ENCODE measurements at places on chromosomes 1 and 21.

GRCh38 chr1:234865171-234866006 is 255.4 kb upstream of the IRF2BP2 start:
- no peak for DNase-seq

DNA sequence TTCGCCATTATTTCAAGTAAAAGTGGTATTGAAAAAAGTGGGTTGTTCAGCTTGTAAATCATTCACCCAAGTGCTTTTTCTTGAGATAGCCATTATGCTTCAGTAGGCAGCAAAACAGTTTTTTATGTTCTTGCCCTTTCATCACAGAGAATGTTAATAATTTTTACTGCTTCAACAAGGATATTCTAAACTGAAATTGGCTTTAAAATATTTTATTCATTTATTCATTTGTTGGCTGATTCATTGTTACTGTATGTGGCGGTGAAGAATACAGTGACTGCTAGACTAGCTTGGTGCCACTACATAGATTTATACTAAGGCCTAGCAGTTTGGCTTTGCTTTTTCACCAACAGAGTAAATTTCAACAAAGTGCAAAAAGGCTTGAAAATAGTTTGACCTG is 121.5 kb downstream of the OLFML2B start:
- no peak for DNase-seq

- no peak for DNase-seq
These were observed 409.2 kb downstream of the USH2A start for GRCh38 chr1:216014086-216014485.

GRCh38 chr1:194548071-194548470 is 1361.7 kb upstream of the B3GALT2 start:
- DNase-seq: no peak

DNA sequence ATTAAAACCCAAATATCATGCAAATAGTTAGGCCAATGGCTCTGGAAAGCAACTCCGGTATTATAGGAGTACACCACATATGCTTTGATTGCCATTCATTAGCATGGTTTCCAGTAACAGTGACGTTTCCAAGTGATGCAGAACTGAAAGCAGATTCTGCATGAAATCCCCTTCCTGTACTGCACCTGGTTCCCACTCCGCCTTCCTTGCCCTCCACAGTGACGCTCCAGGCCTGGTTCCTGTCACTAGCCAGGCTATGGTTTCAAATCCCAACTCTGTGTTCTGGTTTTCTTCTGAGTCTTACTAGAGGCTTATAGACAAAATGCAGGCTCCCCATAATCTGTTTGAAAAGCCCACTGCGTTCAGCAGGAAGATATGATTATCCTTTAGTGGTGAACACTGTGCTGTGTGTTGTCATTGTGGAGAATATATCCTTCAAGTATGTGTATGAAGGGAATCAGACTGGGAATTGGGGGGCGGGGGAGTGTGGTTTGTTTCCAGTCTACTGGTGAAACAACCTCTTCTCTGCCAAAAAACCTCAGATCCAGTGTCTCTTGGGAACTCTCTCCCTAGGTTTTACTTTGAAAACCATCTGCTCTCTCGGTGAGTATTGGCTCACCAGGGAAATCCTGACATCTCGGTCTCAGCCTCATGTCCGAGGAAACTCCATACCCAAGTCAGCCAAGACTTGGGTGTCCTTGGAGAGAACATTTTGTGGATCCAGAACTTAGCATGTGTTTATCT is 78.7 kb downstream of the TYW3 start:
- no peak for DNase-seq

- no peak for DNase-seq
These were observed 71.6 kb upstream of the GRIK3 start for GRCh38 chr1:37105911-37106310.

DNA sequence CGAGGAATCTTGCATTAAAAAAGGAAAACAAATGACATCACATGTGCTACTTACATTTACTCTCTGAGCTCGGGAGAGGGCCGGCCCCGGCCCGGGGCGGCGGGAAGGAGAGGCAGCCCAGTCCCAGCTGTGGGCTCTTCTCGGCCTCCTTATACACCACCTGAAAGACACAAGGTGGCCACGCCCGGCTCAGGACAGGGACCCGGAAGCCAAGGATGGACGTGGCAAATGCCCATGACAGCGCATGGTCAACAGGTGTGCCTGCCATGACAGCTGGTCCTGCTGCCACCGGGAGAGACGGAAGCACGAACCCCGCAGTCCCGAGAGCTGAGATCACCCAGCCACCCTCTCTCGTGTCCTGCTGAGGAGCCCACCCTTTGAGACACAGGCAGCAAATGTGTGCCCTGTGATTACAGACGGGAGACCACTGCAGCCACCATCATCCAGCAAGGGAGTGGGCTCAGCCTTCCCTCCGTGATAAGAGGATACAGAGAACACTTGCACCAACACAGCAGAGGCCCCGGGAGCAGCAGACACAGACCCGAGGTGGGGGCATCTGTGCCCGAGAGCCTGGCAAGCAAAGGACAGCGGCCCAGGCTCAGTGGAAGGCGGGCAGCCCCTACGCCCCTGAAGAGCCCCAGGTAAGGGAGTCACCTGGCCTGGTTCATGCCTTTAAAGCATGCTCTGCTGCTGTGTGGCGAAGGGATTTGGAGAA is 8.7 kb downstream of the TPRG1L start:
- DNase-seq: no peak

- DNase-seq: no peak
These were observed 31.5 kb downstream of the CHD5 start for GRCh38 chr1:6148497-6149241.

DNA sequence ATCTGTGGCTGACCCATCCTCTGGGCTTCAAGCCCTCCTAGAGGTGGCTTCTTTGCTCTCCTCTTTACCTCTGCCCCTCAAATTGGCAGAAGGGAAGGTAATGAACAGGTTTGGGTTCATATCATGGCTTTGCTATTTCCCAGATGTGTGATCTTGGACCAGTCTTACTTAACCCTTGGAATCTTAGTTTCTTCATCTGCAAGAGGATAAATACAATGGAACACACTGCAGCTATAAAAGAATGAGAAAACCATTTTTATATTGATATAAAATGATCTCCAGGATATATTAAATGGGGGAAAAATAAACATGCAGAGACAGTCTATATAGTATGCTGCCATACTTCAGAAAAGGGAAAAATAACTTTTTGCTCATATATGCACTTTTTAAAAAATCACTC is 5.6 kb downstream of the GLMP start:
- DNase-seq: no peak

DNA sequence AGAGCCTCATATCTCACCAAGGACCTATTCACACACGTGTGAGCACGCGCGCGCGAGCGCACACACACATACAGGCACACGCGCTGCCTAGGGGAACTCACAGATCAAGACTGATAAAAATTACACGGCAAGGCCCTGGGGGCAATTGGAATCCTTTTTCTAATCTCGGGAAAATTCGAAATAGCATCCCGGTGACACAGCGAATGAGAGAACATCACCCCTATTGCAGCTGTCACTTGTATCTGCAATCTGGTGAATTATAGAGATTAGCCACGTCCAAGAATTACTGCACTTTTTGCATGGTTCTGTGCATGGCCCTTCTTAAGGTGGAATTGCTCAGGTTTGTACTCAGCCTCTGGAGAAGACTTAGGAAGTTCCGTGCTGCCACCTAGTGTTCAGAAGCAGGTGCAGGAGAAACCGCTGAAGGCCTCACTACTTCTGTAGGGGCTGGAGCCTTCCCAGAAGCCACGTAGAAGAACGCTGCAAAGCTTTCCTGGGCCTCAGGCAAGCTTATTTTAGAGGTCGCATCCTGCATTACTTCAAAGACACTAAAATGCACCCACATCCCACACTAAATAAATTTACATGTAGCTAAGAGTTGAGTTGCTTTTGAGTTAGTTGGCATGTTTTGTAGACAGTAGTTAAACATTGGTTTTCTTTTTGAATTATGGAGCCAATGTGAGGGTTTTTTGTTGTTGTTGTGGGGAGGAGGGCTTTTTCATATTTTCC is 229.2 kb upstream of the CAMK1G start:
- peak; percentile 76 for DNase-seq

DNA sequence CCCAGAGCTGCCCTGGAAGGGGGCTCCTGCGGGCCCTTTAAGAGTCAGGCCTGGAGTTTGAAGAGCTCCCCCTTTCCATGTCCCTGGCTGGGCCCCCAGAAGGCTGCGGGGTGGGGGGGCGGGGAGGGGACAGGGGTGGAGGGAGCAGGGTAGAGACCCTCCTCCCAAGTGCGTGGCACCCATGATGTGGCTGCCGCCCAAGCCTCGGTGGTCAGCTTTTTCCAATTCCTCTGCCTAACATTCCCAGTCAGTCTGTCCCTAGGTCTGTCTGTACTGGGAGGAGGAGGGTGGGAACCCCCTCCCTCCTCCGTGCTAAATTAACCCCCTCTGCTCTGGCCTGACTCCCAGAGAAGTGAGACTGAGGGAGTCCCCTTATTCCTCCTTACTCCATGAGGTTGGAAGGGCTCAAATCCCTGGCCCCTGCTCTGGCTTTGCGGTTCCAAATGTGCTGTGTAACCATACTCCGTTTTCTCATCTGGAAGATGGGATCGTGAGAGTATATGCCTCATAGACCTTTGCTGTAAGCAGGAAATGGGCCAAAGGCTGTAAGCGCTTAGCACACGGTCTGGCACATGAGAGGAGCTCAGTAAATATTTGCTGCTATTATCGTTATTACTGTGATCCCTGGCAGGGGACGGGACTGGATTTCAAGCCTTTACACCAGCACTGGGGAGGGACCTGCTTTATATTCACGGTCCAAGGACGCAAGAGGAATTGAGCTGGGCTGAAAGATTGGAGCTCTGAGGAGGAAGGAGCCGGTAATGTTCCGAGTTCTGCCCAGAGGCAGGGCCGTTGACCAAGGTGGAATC is 658 bp upstream of the COL16A1 start:
- DNase-seq: no peak

- DNase-seq: no peak
These were observed 106.9 kb upstream of the PTGFR start for GRCh38 chr1:78383923-78384322.

DNA sequence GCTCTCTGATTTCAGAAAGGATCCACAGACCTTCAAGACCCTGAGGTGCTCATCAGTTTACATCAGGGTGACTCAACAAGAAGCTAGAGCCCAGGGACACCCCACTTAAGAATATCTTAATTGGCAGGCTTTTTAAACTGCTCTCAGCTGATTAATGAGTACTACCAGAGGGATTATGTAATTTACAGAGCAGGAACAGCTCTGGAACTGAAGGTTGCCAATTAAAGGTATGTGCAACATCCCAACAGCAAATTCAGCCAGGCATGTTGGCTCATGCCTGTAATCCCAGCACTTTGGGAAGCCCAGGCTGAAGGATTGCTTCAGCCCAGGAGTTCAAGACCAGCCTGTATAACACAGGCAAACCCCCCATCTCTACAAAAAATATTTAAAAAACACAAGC is 295.7 kb downstream of the SETD4 start:
- no peak for DNase-seq

DNA sequence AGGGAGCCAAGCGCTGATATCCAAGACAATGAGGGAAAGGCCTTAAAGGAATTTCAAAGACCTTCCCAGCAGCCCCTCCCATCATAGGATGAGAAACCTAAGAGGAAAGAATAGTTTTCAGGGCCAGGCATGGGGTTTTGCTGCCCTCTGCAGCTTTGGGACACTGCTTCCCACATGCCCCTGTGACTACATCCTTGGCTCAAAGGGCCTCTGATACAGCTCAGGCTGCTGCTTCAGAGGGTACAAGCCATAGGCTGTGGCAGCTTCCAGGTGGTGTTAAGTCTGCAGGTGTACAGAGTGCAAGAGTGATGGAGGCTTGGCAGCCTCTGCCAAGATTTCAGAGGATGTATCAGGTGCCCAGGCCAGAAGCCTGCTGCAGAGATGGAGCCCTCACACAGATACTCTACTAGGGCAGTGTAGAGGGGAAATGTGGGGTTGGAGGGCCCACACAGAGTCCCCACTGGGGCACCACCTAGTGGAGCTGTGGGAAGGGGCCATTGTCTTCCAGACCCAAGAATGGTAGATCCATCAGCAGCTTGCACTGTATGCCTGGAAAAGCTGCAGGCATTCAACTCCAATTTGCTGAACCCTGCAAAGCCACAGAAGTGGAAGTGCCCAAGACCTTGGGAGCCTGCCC is 125.8 kb downstream of the SLC45A1 start:
- DNase-seq: no peak

DNA sequence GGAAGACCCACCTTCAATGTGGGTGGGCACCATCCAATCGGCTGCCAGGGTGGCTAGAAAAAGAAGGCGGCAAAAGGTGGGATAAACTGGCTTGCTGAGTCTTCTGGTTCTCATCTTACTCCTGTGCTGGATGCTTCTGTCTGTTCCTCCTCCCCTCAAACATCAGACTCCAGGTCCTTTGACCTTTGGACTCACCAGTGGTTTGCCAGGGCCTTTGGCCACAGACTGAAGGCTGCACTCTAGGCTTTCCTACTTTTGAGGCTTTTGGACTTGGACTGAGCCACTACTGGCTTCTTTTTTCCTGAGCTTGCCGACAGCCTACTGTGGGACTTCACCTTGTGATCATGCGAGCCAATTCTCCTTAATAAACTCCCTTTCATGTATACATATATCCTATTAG is 55.9 kb downstream of the VCAM1 start:
- no peak for DNase-seq

GRCh38 chr1:198082576-198082975 is 74.2 kb upstream of the NEK7 start:
- no peak for DNase-seq

DNA sequence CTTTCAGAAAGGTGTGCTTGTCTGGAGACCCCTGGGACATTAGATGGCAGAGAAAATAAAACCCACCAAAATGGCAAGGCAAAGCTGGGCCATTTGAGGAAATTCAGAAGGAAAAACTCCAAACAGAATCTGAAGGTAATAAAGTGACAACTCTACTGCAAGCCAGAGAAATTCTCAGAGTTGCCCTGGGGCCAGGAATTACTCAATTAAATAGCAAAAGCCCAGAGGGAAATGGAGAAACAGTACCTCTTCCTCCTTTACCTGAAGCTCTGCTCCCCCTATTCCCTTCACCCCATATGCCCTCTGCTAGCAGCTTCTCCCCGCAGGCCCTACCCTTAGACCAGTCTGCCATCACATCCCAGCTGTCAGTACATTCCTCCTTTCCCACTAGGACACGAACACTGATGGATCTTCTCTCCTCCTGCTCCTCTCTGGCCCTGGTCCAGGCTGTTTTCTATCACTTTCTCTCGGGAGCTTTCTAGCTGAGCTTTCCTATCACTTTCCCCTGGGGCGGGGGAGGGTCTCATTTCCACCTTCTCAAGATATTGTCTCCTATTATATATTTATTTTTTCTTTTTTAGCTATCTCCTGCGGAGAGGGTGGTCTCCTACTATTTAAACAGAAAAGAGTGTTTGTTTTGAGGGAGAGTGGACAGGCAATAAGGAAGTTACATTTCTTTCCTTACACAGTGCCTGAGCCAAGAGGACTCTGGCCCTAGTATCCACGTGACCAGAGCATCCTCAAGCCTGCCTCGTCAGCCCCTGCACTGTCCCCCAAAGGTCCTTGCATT is 47.7 kb upstream of the RBM15 start:
- DNase-seq: no peak

GRCh38 chr1:153404768-153405167 is 11.6 kb upstream of the S100A7A start:
- DNase-seq: no peak

- no peak for DNase-seq
These were observed 326.8 kb downstream of the PTPRU start for GRCh38 chr1:29563092-29563491.

- DNase-seq: no peak
These were observed 6.9 kb downstream of the DMAP1 start for GRCh38 chr1:44220001-44220751.
